ENCODE measurements at places on chromosomes 16 and 17.

DNA sequence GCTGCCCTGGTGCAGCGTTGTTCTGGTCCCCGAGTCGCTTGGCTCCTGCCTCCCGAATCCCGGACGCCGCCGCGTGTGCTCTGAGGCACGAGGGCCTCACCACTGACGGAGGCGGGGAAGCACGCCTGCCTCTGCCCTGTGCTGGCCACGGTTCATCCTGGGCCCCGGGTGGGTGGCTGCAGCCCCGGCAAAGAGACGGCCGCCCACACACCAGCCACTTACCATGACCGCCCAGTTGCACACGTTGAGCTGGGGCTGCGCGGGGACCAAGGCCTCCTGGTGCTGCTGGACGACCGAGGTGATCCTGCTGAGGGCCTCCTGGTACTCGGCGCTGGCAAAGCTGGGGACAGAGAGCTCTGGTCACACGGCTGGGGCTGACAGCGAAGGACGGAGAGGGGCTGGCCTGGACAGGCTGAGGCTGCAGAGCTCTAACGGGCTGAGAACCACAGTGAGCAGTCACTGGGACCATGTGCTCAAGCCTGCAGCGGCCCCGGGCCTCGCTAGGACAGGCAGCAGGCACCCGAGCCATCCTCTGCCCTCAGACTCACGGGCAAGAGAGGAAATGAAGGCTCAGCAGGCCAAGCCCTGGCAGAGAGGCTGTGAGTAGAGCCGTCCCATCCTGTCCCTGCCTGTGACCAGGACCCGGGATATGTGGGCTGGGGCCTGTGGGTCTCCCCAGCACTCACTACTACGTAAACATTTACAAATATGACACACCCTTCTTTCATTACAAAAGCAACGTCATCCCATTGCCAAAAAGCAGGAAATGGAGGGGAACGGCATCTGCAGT is 6.3 kb upstream of the APRT start:
- ATAC-seq, result no peak

- ATAC-seq, result no peak
Measured at GRCh38 chr17:66675991-66676371, 158.9 kb upstream of the CACNG5 start.

- peak; percentile 92 for ATAC-seq
Measured at GRCh38 chr16:57689762-57690558, 4.6 kb upstream of the DRC7 start.

DNA sequence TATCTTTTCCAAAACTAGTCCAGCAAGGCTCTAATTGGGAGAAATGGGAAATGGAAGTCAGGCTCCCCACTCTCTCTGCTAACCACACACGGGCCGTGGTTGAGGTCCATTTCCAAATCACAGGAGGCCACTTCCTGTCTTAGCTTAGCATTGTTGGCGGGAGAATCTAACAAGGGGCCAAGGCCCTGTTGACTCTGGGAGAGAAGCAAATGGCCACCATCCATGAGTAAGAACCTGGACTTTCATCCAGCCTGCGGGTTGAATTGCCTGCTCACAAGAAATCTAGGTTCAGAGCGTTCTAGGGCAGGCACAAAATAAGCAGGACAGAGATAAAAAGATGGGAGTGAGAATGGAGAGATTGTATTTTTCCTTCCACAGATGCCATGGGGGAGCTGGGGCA is 5.7 kb downstream of the FAM20A start:
- no peak for ATAC-seq

GRCh38 chr16:11379420-11379819 is 34.2 kb downstream of the RMI2 start:
- ATAC-seq, result no peak

- ATAC-seq, result no peak
Measured at GRCh38 chr17:32341141-32341856, 674 bp downstream of the C17orf75 start.

DNA sequence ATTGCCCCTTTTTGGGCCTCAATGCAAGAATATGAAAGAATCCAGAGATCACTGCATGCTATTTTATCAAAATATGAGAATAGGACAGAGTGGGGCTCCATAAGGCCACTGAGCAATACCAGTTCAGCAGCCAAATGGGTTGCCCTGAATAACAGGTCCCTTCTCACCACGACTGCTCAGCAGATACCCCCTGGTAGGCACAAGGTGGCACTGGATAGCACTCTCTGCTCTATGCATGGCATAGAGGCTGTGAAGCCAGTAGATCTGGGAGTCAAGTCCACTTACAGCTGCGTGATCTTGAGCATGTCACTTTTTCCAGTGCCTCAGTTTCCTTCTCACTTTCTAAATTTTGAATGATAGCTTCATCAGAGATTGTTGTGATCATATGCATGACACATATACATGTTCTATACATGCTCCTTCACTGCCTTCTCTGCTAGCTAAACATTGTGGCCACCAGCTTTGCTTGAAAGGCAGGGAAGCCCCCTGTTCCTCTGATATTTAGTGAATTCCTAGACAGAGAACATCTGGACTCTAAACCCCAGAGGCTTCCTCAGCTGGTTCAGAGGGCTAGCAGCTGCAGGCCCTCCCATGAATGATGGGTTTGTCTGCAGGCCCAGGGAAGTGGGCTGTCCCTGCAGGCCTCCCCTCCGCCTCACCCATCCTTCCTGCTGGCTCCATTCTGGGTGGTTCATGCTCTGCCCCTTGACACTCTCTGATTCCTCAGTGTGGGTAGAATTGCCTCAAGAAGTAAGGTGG is 84.9 kb upstream of the ASIC2 start:
- no peak for ATAC-seq

GRCh38 chr16:5026664-5027063 is 7.1 kb downstream of the NAGPA start:
- no peak for ATAC-seq

DNA sequence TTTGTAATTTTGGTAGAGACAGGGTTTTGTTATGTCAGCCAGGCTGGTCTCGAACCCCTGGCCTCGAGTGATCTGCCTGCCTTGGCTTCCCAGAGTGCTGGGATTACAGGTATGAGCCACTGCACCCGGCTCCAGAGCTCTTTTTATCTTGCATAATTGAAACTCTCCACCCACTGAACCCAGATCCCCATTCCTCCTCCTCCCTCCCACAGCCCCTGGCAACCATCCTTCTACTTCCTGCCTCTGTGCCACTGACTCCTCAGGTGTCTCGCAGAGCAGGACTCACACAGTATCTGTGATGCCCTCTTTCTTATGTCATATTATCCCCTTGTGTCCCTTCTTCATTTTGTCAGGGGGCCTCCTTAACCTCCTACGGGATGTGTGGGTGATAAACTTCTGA is 340.7 kb downstream of the SLC39A11 start:
- no peak for ATAC-seq

DNA sequence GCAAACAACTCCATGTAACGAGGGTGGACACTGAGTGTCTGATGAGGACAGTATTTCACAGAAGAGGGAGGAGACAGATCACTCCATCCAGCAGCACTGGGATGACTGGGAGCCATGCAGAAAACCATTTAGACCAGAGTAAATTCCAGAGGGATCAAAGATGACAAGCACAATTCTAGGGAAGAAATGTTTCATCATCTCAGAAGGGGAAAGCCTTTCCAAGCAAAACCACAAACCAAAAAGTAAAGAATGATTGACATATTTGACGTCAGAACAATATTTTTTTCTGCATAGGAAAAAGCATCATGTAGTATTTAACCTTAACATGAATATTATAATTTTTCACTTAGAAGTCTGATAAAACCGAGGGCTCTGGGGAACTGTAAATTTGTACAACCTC is 4.8 kb downstream of the DNASE1 start:
- no peak for ATAC-seq

All from motor neuron (in vitro differentiated cells).